BJ (cell line): ENCODE measurements at places on chromosomes 13 and 19.

GRCh38 chr19:7638802-7639465 is 2.0 kb downstream of the STXBP2 start:
- no peak for DNase-seq

- no peak for DNase-seq
These were observed 1.0 kb downstream of the MBNL2 start for GRCh38 chr13:97223037-97223710.

- no peak for DNase-seq
These were observed 109.2 kb upstream of the USP29 start for GRCh38 chr19:57010541-57010940.

DNA sequence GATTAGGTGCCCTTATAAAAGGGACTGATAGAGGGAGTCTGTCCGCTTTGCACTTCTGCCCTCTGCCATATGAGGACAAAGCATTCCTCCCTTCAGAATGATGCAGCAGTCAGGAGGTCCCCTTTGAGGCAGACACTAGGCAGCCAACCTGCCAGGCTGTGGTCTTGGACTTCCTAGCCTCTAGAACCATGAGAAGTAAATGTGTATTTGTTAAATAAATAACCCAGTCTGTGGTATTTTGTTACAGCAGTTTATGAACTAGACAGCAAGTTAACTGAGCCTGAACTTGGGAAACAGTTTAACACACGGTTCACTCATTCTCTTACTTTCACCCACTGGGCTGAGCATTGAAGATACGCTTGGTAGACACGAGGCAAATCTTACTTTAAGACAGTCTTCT is 313.2 kb downstream of the UQCRFS1 start:
- no peak for DNase-seq

GRCh38 chr13:112132142-112132541 is 65.2 kb downstream of the SOX1 start:
- DNase-seq: no peak

DNA sequence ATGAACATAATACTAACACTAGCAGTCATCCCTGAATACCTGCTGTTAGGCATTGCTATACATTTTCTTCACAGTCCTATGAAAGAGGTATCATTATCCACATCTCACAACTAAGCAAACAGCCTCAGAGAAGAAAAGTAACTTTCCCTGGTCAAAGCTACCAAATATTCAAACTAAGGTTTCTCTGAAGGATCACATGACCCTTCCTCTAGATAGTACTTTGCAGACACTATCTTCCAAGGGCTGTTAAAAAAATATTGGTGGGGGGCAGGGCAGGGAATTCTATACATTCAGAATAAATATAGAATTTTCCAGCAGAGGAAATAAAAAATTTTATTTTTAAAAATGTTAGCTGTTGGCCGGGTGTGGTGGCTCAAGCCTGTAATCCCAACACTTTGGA is 3.1 kb downstream of the SLC25A30 start:
- DNase-seq: no peak

DNA sequence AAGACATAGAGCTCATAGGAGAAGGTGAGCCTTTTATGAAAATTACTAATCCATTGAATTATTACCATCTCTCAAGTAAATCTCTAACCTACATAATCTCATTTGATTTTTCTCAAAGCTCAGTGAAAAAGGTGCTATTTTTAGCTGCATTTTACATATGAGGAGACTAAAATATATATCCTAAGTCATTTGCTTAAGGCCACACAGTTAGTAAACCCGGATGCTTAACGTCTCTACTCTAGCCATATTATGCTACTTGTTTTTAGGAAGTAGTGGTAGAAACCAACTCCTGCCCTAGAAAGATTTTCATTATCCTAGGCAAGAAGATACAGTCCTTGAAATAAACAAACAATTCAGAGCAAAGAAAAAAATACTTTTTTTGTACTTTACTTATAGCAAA is 108.9 kb downstream of the RBM26 start:
- DNase-seq: no peak

DNA sequence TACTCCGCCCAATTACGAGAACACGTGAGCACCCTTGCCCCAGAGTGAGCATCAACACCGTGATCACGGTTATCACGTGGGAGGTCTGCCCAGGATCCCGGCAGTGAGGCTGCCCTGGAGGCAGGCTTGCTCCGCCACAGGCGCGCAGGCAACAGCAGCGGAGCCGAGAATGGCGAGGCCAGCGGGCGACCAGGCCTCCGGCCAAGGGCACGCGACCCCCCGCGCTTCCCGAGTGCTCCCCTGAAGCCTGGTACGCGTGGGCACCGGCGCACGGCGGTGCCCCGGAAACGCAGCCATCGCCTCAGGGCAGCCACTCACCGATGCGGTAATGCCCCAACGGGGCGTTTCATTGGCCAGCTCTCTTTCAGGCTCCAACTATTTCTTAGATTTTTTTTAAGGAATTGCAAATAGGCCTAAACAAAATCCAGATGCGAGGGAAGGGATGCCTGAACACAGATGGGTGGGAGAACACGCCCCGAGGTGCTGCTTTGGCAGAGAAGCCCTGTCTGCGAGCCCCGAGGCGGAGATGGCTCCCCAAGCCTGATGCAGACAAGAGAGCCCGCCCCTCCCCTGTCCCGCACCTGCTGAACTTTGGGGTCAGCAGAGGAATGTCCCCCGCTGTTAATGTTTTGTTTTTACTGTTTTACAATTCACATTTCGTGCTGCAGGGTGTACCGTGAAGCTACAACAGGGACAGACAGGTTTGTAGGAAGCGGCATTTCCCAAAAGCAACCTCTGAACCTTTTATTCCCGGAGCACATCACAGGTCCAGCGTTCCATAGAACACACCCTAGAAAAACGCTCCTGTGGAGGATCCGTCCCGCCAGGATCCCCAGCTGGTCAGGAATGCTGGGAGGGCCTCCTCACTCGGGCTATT is 132.7 kb downstream of the ZDHHC20 start:
- peak; percentile 31 for DNase-seq

DNA sequence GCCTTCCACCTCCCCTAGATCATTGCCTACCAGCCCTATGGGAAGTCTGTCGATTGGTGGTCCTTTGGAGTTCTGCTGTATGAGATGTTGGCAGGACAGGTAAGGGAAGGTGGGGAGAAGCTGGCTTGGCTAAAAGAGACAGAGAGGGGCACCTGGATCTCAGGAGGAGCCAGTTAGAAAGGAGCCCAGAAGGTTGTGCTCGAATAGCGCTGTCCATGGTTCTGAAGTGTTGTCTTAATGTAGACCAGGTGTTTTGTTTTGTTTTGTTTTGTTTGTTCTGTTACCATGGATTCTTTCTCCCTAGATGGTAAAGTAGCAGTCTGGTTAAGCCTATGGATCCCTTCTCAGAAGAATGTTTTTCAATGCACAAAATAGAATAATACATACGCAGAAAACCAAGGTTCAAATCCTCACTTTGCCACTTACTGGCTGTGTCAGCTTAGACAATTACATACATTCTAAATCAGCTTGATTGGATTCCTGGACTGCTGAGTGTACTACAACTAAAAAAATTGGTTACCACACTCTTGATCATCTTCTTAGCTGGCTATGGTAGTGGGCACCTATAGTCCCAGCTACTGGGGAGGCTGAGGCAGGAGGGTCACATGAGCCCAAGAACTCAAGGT is 5.9 kb upstream of the CACNG7 start:
- DNase-seq: no peak

GRCh38 chr19:38676023-38676877 is 28.8 kb downstream of the ACTN4 start:
- no peak for DNase-seq

DNA sequence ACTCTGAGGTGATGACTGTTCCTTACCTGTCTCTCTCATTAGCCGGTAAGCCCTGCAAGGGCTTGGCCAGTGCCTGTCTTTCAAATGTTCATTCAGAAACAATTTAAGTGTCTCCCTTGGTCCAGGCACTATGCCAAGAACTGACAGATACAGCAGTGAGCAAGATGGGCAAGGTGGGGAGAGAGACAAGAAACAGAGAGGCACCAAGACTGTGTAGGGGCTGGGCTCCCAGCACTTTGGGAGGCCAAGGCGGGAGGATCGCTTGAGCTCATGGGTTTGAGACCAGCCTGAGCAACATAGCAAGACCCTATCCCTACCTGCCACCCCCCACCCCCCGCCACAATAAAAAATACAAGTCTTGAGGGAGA is 1.3 kb upstream of the CCNE1 start:
- DNase-seq: no peak

DNA sequence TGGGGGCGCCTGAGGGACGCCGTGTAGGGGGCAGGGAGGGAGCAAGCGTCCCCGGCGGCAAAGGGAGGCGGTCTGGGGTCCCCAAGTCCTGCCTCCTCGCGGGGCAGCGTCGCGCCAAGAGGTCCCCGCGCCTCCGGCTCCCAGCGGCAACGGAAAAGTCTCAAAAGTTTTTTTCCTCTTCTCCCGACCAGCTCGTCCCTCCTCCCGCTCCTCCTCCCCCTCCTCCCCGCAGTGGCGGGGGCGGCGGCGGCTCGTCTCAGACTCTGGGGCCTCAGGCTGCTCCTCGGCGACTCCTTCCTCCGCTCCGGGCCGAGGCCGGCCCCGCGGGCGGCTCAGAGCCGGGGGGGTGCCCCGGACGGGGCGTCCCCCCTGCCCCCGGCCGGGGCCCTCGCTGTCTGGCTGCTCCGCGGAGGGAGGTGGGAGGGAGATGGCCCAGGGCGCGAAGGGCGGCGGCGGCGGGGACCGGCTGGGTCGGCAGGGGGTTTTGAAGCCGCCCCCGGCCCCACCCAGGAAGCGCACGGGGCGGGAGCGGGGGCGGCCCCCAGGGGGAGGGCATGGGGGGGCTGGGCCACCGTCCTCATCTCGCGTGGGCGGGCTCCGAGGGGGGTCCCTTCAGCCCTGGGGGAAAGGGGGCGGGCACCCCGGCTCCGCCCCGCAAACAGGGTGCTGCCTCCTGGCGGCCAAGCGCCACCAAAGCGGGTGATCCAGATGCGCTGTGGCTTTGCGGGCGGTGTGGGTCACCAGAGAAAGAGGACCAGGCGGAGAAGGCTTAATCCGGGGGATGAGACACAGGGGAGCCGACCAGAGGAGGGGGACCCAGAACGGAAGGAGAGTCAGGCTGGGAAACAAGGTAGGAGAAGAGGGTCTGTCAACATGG is at the start of gene TGFB1:
TSS of gene TGFB1 (minus strand) at position 457 of the 877 bp plus-strand sequence. CDS start 878 bp downstream, outside the sequence.
- peak; percentile 25 for DNase-seq

DNA sequence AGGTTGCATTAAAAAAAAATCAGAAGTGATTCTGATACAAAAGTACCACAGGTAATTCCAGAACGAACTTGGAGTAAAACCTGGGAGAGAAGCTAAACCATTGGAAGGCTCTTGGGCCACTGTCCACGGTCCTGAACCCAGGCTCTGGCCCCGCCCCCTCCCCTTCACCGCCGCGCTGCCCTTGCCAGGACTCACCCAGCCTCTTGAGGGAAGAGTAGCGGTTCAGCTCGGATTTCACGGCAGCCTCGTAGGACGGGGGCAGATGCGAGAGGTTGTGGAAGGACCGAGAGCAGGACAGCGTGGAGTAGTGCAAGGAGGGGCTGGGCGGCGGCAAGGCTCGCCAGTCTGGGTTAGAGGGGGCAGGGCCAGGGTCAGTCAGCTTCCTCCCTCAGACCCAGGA is 5.7 kb downstream of the SHISA7 start:
- DNase-seq: no peak

- no peak for DNase-seq
These were observed 22.9 kb upstream of the FAM216B start for GRCh38 chr13:42758515-42758914.

- no peak for DNase-seq
These were observed 373.0 kb downstream of the COG6 start for GRCh38 chr13:40028446-40028845.

DNA sequence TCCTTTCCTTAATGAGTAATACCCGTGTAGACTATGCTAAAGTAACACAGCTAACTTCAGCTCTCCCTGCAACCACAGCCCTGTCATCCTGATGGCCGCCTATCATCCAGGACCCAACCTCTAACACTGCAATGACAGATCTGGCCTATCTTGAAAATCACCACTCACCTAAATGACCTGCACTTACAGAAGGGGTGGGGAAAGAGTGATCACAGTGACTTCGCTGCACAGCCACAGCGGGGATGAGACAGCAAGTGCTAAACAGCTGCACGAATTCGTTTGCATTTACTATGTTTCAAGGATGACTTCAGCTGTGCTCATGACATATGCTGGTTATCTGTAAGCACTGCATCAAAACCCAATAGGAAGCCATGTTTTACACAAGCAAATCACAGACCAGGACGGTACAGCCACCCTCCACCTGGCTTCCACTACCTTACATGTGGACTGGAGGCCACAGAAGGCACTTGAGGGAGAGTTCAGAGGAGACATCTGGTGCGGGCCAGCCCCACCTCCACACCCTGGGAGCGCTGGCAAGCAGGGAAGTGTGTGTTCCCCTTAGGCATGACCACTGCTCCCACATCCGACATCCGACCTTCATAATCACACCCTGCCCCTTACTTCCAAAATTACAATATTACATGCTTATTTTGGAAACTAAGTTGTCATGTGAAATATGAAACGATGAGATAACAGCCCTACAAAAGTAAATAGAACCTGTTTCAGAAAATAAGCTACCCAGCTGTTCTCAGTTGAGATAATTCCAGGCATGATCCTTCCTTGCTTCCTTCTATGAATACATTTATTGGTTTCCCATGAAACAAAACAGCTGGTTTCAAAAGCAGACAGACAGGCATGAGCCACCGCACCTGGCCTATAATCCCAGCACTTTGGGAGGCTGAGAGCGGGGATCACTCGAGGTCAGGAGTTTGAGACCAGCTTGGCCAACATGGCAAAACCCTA is 95.7 kb downstream of the STK24 start:
- no peak for DNase-seq

DNA sequence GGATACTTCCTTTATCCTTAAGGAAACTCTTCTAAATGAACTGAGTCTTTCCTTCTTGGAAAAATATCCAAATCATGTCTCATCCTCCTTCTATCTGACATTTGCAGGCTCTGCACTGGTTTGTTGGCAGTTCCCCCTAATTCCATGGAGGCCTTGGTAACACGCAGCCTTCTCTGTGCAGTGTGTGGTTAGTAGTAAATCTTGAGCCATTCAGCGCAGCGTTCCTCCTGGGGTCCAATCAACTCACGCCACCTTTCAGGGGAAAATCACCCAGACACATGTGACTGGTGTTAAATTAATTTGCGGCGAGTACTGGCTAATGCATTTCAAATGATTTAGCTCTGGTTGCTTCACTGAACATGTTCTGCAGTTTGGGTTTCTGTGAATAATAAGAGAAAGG is 21.0 kb upstream of the CBY2 start:
- DNase-seq: no peak

GRCh38 chr13:33132644-33133440 is 116.6 kb downstream of the KL start:
- DNase-seq: no peak

DNA sequence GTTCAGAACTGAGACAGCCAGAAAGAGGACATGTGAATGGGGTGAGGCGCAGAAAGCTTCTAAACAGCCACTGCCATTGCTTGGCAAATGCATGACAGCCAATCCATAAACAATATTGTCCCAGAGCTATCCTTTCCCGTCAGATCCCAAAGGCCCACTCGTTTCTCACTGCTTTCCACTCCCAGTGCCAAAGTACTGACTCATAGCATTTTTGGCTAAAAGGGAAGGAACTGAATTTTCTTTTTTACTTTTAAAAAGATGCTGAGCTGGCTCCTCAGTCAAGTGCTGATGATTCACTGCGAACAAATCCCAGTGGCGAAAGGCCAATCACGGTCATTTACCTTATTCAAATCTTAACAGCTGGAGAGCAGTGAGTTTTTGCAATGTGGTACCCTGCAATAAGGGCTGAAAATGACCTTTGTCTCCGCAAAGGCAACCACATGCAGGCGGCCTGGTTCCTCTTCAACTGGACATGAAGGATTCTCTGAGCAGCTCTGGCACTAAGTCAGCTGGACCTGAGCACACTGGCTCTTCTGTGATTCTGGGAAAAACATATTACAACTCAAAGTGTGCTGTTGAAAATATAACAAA is 151.7 kb downstream of the DCLK1 start:
- DNase-seq: peak; percentile 82
